ENCODE measurements at places on chromosomes 6 and 20.

DNA sequence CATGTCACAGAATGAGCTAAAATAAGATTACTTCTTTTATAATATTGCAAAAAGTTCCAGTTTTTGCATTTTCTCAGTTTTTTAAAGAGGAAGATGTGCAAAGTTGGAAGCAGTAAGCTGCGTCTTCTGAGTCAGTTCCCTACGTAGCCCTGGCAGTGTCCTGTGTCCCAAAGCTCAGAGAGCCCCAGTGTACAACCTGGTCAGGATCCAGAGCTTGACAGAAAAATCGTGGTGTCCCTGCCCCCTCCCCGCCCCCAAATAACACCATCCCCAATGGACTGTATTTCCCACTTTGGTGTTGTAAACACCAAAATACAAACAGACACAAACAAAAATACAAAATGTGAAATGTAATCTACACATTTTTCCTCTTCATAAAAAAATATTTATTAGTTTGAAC is 4.6 kb downstream of the SLC2A4RG start:
- DNase-seq, result no peak

- no peak for DNase-seq
Measured at GRCh38 chr6:155882527-155883333, 427.1 kb upstream of the NOX3 start.

- DNase-seq, result peak; percentile 35
Measured at GRCh38 chr20:57175397-57176010, 90.9 kb downstream of the BMP7 start.

- no peak for DNase-seq
Measured at GRCh38 chr20:1075616-1076015, 42.8 kb upstream of the PSMF1 start.

DNA sequence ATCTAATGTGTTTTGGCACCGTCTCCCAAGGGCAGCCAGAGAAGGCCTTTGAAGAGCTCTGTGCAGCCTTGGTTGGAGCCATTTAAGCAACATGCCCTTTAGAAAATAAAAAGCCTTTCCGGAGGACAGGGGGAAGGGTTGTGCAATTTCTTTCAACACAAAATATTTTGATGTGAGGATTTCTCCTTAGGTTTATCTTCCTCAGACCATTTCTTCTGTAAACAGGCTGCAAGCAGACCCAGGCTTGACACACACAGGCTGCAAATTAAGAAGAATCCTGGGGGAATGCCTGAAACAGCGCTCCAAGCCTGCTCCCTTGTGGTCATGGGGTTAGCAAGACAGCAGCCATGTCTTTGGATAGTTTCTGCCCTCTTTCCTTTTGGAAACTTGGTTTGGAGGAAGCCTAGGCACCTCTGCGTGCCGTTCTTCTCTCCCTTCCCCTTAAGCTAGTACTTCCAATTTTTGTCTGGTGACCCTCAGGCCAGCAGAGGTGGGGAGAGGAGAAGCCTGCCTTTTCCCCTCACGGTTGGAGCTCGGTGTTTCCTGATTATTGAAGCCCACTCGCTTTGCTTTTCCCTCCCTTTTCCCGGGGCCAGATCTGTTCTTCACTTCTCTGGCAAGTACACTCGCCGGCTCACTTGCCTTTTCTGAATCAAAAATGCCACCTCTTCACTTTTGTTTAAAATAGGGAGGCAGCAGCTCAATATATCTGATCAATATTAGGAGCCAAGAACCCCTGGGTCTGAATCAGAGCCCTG is 39.6 kb upstream of the NOX3 start:
- DNase-seq, result no peak

GRCh38 chr6:34836451-34836850 is 44.6 kb downstream of the BLTP3A start:
- no peak for DNase-seq

DNA sequence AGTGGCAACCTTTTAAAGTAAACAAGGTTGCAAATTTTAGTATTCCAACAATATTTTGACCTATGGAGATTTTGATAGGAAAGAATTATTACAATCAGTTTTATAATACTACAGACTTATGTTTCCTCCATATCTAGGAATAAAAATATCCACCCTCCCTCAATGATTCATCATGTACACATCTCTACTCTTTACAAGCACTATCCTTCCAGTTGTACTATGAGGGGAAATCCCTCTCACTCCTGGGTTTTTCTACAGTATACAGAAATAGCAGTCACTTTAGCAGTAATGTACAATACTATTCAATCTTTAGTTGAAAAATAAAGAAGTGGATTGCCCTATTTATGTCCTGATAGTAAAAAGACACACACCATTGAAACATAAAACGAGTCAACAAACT is 46.3 kb upstream of the SCML4 start:
- DNase-seq, result peak; percentile 39

GRCh38 chr20:36629719-36630681 is 16.0 kb downstream of the SLA2 start:
- DNase-seq, result no peak

GRCh38 chr6:136952714-136953260 is 30.7 kb downstream of the SLC35D3 start:
- no peak for DNase-seq

DNA sequence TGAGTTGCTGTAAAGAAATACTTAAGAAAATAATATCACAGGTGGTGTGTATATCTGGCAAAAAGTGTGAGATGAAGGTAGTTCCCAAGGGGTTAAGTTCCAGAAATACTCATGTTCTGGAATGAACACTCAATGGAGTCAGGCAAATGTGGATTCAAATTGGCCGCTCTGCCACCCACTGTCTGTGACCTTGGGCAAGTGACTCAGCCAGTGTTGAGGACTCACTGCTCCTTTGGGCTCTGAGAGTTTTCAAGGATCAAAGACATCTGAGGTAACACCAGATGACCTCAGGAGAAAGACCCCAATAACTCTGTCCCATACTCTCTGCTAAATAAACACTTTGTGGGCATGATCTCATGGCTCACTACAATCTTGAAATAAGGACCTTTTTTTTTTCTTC is 59.2 kb upstream of the EYA2 start:
- DNase-seq, result no peak

DNA sequence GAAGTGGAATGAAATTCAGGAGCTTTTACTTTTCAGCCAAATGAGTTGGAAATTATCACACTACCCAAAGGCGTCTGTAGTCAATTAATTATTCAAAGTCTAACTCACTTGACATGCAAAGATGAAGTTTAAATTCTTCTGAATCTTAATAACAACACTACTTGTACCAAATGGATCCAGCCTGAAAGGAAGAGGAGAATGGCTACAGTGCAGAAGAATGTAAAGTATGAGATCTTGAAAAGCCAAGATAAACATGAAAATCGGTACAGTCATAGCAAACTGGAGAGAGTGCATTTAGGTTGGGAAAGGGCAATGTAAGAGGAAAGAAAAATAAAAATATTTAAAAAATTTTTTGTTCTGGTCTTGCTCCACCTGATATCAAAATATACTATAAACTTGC is 195.5 kb downstream of the SIM1 start:
- DNase-seq, result peak; percentile 27

DNA sequence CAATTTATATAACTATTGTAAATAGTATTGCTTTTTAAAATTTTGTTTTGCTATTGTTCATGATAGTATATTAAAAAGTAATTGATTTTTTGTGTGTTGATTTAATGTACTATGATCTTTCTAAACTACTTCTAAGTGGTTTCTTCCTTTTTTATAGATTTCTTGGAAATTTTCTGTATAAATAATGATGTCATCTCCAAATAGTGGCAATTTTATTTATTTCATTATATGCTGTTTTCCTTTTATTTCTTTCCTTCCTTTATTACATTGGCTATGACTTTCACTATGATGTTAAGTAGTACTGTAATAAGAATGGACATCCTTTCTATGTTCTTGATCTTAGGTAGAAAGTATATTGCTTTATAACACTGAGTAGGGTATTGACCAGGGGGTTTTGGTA is 451.5 kb upstream of the SPTLC3 start:
- no peak for DNase-seq

- peak; percentile 32 for DNase-seq
Measured at GRCh38 chr6:7909323-7910276, 988 bp downstream of the TXNDC5 start.

DNA sequence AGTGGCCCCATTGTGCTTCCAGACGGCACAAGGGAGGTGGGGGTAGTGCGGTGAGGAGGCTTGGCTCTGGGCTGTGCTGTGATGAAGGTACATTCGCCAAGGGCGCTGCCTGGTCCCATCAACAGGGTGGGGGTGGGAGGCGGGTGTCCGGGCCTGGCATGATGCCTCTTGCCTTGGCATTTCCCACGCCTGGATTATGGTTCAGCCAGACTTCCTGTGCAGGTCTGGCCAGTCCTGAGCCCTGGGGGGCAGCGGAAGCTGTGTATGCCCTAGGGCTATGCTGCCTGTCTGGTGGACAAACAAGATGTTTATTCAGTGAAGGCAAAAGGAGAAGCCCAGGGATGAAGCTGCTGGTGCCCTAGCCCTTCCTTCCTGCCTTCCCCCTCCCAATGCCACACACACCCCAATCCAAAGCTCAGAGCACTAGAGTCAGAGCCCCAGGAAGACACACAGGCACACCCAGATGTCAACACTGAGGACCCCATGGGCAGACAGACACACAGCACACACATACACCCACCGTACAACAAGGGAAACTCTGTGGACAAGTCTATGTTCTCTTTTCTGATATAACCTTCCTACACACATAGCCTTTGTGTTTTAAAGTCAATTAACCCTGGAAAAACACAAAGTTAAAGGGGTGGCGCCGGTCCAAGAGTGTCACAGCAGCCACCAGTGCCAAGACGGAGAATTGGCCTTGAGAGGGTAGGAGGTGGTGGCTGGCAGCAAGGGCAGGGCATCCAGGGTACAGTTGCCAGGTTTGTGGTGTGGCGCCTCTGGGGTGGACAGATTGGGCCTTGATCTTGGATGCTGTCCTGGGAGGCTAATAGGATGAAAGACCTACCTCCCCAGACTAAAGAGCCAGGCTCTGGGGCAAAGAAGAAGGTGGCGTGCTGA is 54.7 kb upstream of the SAYSD1 start:
- DNase-seq, result peak; percentile 6

GRCh38 chr20:13305284-13305683 is 84.2 kb downstream of the ISM1 start:
- DNase-seq, result no peak

DNA sequence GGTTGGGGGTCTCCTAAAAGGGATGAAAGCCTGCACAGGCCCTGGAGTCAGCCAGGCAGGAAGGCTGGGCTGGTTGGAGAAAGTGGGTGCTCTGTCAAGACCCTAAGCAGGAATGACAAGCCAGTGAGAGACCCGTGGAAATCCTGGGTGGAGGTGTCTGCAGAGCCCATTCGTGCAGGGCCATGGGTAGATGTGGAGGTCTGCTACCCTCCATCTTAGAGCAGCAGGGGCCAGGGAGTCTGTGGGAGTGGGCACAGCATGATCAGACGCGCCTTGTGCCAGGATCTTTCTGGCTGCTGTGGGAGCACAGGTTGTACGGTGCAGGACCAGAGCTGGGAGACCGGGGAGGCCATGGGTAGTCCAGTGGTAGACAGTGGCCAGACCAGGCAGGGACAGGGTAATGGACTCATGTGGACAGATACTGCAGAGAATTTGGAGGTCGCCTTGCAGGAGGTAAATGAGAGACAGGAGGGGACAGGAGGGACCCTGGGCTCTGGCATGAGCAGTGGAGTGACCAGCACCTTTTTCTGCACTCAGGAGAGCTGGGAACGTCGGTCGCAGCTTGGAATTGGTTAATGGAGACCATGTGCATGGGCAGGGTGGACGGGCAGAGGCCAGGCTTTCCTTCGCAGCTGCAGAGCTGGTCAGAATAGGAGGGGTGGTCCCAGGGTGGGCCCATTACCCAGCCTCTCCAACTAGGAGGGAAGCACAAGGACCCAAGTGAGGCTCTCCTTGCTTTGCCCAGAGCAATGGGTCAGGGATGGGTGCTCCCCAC is 203.5 kb upstream of the PMEPA1 start:
- DNase-seq, result no peak

DNA sequence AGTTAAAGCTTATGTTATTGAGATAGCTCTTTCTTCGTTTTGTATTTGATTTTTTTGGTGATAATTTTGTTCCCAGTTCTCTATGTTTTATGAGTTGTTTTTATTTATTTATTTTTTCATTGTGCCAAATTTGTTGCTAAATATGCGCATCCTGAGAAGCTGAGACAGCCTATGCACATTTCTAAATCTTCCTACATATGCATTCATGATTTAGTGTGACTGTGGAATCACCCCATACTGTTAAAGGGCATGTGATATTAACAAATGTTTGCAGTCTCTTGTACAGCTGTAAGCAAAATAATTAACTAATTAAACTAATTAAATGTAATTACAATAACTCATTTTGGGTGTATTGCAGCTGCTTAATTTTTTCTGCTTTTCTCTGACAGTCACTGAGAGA is 10.4 kb downstream of the TFAP2B start:
- no peak for DNase-seq

- peak; percentile 16 for DNase-seq
Measured at GRCh38 chr6:148700047-148700715, 46.6 kb upstream of the UST start.

DNA sequence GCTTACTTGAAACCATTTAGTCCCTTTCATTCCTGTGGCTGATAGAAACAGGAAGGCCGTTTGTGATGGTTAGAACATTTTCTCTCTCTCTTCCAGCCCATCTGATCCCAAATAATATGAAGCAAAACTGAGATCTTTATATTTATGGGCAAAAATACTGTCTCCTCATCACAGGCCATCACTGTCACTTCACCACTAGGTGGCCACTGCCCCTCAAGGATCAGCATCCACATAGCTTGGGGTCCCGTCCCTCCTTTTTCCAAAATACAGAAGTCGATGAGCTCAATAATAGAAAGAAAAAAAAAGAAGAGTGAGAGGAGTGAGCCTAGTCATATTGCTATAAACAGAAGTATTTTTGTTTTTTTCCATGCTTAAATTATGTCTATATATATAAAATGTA is 46.4 kb upstream of the LAMP5 start:
- no peak for DNase-seq

- DNase-seq, result peak; percentile 46
Measured at GRCh38 chr6:132819405-132820161, 5.2 kb downstream of the RPS12 start.

DNA sequence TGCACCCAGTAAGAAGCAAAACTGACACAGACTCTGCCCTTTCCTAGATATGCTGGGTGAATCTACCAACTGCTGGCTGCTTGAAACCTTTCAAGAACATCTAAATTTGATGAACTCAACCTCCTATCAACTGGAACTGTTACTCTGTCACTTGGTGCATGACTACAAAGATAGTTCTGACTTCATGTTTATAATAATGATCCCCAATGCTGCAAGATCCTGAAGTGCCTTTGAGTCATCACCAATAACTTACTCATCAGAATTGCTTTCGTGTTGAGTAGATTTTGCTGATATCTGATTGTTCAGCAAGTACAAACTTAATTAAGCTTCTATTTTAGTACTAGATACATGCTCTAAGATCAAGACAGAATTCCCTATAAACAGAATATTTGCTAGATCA is 100.2 kb upstream of the ARMC2 start:
- DNase-seq, result peak; percentile 63

GRCh38 chr6:129908356-129908755 is 47.2 kb upstream of the TMEM244 start:
- no peak for DNase-seq

- no peak for DNase-seq
Measured at GRCh38 chr20:17825960-17826843, 126.4 kb downstream of the BANF2 start.

GRCh38 chr20:37638527-37638926 is 55.3 kb upstream of the CTNNBL1 start:
- DNase-seq, result no peak
